A549 treated with RU486 at 1 μM for 4 hours (cell line): ENCODE measurements at places on chromosomes 4 and X. TPM values are rescaled to one million over a fixed set of nuclear protein-coding genes. Genes with fewer than 3 reads are reported as not detected.

The HAUS3 gene
- 2.7 to 8.8 TPM (median 7.6 TPM) in 5 replicates for total RNA-seq

The AADAT gene
- 7.7 to 10.2 TPM (median 8.1 TPM) in 5 replicates for total RNA-seq

The CENPVL1 gene
- not detected in 5 replicates for total RNA-seq

The TMEM35A gene
- total RNA-seq = not detected in 5 replicates

The CLGN gene
- 3.8 to 7.0 TPM (median 5.6 TPM) in 5 replicates for total RNA-seq

The COX7B2 gene
- not detected in 5 replicates for total RNA-seq

The F8A2 gene
- not detected in 5 replicates for total RNA-seq

The FAM47E gene
- total RNA-seq = 0.13 to 0.33 TPM (median 0.19 TPM) in 4 of 5 replicates, not detected in the other

The PPARGC1A gene
- 0.06 to 0.13 TPM (median 0.07 TPM) in 3 of 5 replicates, not detected in the others for total RNA-seq

The TMSB15A gene
- total RNA-seq = 0.47 to 1.1 TPM (median 0.97 TPM) in 4 of 5 replicates, not detected in the other

The PIR gene
- total RNA-seq = 49.7 to 57.9 TPM (median 56.2 TPM) in 5 replicates

The AMER1 gene
- total RNA-seq = 2.0 to 3.0 TPM (median 2.7 TPM) in 5 replicates

The PCDH19 gene
- 0.01 to 0.06 TPM (median 0.02 TPM) in 3 of 5 replicates, not detected in the others for total RNA-seq

The ITM2A gene
- not detected in 5 replicates for total RNA-seq

The TRIML2 gene
- 58.0 to 89.4 TPM (median 61.4 TPM) in 5 replicates for total RNA-seq

The KCNIP4 gene
- total RNA-seq = not detected in 5 replicates

The S100P gene
- total RNA-seq = 27.5 to 78.2 TPM (median 64.1 TPM) in 5 replicates

The ATP8A1 gene
- total RNA-seq = 0.02 to 0.10 TPM (median 0.07 TPM) in 5 replicates

The LPAR4 gene
- total RNA-seq = not detected in 5 replicates

The NAP1L5 gene
- total RNA-seq = 1.5 to 2.3 TPM (median 1.9 TPM) in 5 replicates

The GPAT3 gene
- total RNA-seq = 37.8 to 51.1 TPM (median 48.3 TPM) in 5 replicates

The ARHGAP24 gene
- total RNA-seq = 4.4 to 5.2 TPM (median 4.6 TPM) in 5 replicates

The ATP10D gene
- total RNA-seq = 2.2 to 3.3 TPM (median 2.8 TPM) in 5 replicates

The CFP gene
- total RNA-seq = 0.35 to 0.88 TPM (median 0.58 TPM) in 5 replicates

The BTC gene
- 1.0 to 1.3 TPM (median 1.3 TPM) in 5 replicates for total RNA-seq
